Adrenal gland (tissue), 19 donors: ENCODE measurements at places on chromosomes 6 and 20. TPM values are rescaled to one million over a fixed set of nuclear protein-coding genes. Genes with fewer than 3 reads are reported as not detected.

Gene PTCRA
- not detected for total RNA-seq

Gene ARMC2
- 6.6 TPM for total RNA-seq

Gene CLIC5
- 3.1 TPM for total RNA-seq

Gene HLA-DOB
- not detected for total RNA-seq

Gene ULBP1
- total RNA-seq = not detected

Gene HRH3
- total RNA-seq = not detected

DNA sequence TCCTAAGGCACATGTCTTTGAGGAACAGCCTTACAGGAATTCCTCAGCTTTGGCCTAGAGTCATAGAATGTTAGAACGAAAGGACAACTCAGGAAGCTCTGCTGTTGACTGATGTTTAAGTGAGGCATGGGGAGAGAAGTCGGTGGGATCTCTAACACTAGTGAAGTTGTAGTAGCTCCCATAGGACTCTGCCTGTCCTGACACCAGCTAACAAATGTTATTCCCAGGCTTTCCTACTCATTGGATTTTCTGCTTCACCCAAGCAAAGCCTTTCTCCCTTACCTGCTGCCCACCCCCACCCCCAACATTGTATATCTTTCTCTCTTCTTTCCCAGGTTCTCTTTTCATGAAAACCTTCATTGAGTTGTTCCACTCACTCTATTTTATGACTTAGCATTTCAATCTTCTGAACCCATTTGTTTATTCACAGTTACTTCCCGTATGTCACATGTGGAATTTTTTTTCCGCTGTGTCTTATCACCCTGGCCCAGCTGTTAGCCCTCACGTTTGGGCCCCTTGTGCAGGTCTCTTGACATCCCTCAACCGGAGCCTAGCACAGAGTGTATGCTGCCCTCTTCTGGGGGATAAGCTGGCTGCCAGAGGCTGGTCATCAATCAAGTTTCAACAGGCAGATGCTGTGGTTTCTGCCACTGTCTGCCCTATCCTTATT, 39.2 kb upstream of the RNF8 start:
- H3K27ac ChIP-seq = no peak overlapping the region
- H3K27me3 ChIP-seq = no peaks in the 10 kb centered on the region
- H3K4me1 ChIP-seq = no peaks in the 10 kb centered on the region
- no peaks in the 10 kb centered on the region for H3K36me3 ChIP-seq

DNA sequence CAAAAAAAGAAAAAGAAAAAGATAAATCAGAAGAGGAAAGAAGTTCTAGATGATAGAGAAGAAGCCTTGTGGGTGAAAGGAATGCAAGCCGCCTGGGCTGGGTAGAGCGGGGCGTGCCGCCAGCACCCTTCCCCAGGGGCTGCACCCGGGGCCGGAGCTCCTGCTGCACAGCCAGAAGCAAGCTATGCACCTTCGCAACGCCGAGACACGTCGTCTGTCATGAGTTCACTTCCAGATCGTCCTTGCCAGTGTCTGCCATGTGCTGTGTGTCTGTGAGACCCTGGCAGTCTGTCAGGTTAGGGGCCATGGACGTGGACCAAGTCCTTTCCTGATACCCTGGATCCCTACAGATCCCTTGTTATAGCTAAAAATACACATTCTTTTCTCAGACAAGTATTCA, 25.5 kb upstream of the ADRM1 start:
- H3K4me1 ChIP-seq = no peaks in the 10 kb centered on the region
- no peaks in the 10 kb centered on the region for H3K27me3 ChIP-seq
- DNase-seq = no peak
- H3K36me3 ChIP-seq = no peaks in the 10 kb centered on the region

DNA sequence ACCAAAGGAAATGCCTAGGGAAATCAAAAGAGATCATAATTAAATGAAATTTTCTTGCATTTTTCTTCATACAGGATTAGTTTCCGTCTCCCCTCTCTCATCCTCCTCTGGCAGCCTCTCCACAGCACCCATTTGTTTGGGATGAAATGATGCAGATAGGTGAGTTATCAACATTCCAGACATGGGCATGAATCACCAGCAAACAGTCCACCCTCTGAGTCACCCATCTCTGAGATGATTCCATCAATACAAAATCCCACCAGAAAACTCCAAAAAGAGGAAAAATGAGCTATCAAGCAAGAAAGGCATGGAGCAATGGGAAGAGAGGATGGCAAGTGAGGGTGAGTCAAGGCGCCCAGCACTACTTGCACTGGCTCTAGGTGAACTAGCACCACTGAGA, 11.4 kb downstream of the MC3R start:
- no peak overlapping the region for H3K4me3 ChIP-seq
- no peaks in the 10 kb centered on the region for H3K4me1 ChIP-seq

DNA sequence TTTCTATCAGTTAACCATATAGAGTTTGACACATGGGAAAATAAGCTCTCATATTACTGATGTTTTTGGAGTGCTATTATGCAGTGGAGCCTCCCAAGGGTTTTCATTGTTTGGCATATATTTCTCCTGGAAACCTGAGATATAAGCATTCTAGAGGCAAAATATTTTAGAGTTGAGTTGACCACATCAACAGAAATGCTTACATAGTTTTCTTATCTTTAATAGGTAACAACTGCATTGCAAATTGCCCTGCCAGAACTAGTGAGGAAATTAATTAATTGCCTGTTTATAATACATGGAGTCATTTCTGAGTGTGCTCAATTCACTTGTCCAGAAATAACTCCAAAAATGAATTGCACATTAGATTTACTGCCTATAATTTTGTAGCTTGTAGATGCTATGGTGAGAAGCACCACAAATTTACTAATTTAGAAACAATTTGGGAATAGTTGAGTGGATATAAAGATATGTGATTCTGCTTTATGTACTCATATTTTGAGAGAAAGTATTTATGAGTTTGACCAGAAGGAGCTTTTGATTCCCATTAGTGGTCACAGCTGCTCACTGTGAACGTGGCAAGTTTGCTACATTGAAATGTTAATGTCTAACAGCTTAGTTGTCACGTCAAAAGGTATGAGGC, 288.7 kb downstream of the CD109 start:
- H3K27ac ChIP-seq = no peak overlapping the region
- no peaks in the 10 kb centered on the region for H3K27me3 ChIP-seq
- no peak for DNase-seq
- no peak overlapping the region for H3K4me3 ChIP-seq
- no peaks in the 10 kb centered on the region for H3K4me1 ChIP-seq

DNA sequence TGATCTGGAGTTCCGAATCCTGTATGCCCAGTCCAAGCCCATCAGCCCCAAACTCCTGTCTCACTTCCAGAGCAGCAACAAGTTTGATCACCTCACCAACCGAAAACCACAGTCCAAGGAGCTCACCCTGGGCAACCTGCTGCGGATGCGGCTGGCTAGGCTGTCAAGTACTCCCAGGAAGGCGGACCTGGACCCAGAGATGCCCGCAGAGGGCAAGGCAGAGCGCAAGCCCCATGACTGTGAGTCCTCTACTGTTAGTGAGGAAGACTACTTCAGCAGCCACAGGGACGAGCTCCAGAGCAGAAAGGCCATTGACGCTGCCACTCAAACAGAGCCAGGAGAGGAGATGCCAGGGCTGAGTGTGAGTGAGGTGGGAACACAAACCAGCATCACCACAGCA, 10.5 kb upstream of the DHX35 start:
- H3K27ac ChIP-seq = no peak overlapping the region
- H3K36me3 ChIP-seq = no peaks in the 10 kb centered on the region
- DNase-seq = no peak

GRCh38 chr20:48813446-48813747, 14.4 kb downstream of the PREX1 start:
- H3K27me3 ChIP-seq = no peaks in the 10 kb centered on the region
- no peaks in the 10 kb centered on the region for H3K36me3 ChIP-seq
- no peak overlapping the region for H3K27ac ChIP-seq
- H3K4me3 ChIP-seq = no peak overlapping the region
- no peak for DNase-seq
- H3K4me1 ChIP-seq = peaks cover 16% of the 10 kb centered on the region

GRCh38 chr20:43190332-43190953, 737 bp upstream of the PTPRT start:
- peaks cover 34% of the 10 kb centered on the region for H3K27me3 ChIP-seq
- no peak overlapping the region for H3K27ac ChIP-seq
- no peak for DNase-seq
- no peaks in the 10 kb centered on the region for H3K4me1 ChIP-seq

DNA sequence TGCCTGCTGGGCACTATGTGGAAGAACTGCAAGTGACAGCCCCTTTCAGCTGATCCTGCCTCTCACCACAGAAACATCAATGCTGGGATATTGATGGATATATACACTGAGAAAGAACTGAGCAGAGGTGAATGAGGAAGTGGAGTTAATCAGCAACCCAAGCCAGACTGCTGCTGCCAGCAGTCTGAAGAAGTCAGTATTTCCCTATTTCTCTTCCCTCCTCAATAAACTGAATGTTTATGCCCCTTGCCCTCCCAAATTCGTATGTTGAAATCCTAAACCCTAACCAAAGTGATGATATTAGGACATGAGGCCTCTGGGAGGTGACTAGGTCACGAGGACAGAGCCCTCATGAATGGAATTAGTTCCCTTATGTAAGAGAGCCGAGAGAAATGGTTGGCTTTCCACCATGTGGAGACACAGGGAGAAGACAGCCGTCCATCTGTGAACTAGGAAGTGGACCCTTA, 76.3 kb downstream of the CDK19 start:
- DNase-seq = peak; percentile 17
- no peaks in the 10 kb centered on the region for H3K27me3 ChIP-seq
- no peaks in the 10 kb centered on the region for H3K4me1 ChIP-seq
- H3K27ac ChIP-seq = no peak overlapping the region
- no peaks in the 10 kb centered on the region for H3K36me3 ChIP-seq

DNA sequence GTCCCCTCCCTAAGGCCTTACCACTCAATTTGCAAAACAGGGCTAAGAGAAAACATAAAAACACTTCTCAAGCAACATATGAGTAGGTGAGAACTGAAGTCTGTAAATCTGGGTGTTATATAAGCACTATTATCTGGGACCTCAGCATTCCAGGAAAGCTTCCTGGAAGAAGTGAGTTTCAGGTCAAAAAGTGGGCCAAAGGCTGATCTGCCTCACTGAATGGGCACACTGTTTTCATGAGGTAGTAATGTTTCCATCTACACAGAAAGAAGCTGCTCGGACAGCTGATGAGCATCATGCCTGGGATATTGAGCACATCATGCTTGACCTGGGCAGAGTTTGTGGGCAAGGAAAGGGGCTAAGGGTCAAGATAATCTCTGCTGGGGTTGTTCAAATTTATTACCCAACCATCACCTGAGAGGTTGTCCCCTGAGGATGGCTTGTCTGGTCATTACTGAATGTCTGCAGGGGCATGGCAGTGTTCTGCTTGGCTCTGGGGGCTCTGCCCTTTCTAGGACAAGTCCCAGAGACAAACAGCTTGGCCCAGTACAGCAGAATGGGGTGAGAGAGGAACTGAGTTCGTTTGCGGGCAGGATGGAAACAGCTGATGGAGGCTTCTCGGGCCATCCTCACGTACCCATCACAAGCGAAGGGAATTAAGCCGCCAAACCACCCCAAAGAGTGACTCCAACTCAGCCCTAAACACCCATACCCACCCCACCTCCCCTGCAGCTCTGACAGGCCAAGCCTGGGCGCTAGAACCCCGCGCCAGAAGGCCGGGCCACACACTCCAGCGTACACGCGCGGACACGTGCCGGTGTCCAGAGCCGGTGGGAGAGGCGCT, 1.2 kb upstream of the SYNJ2 start:
- H3K27me3 ChIP-seq = no peaks in the 10 kb centered on the region
- no peak overlapping the region for H3K27ac ChIP-seq
- DNase-seq = no peak
- H3K36me3 ChIP-seq = no peaks in the 10 kb centered on the region
- H3K4me1 ChIP-seq = peaks cover 30% of the 10 kb centered on the region

DNA sequence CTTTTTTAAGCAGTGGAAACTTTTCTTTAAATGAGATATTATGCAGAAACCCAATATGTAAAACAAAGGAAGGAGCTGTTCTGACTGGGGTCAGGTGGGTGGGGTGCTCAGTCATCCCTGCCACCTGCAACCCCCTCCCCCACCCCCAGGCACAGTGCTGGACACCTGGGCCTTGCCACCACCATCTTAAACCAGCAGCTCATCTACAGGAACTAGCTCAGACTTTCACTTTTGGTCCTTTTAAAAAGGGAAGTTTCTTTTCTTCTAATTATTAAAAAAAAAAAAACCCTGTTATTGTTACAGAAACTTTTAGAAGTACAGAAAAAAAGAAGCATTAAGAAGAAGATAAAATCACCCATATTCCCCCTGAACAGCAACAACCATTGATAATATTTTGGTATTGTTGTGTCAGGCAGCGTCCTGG, 37.1 kb downstream of the PPP1R16B start:
- peaks cover 4% of the 10 kb centered on the region for H3K4me1 ChIP-seq
- no peak overlapping the region for H3K4me3 ChIP-seq
- H3K27ac ChIP-seq = no peak overlapping the region
- no peaks in the 10 kb centered on the region for H3K36me3 ChIP-seq
- no peaks in the 10 kb centered on the region for H3K27me3 ChIP-seq

DNA sequence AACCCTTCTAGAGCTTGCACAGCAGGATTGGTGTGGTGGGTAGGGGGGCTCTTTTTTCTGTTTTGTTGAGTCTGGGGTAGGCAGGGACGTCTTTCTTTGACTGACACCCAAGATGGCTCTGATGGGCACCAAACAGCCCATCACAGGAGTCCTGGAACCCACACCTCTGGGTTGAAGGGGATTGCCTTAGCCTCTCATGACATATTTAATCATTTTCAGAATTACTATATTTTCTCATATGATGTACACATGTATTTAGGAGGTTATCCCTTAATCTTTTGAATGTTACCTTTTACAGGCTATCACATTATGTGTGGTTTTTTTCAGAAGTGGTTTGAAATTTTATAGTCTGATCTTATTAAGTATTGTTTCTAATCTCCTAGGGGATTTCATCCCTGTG, 64.6 kb downstream of the RPP40 start:
- no peak for DNase-seq
- H3K27me3 ChIP-seq = no peaks in the 10 kb centered on the region
- H3K4me1 ChIP-seq = peaks cover 14% of the 10 kb centered on the region
- no peaks in the 10 kb centered on the region for H3K36me3 ChIP-seq
- no peak overlapping the region for H3K27ac ChIP-seq

DNA sequence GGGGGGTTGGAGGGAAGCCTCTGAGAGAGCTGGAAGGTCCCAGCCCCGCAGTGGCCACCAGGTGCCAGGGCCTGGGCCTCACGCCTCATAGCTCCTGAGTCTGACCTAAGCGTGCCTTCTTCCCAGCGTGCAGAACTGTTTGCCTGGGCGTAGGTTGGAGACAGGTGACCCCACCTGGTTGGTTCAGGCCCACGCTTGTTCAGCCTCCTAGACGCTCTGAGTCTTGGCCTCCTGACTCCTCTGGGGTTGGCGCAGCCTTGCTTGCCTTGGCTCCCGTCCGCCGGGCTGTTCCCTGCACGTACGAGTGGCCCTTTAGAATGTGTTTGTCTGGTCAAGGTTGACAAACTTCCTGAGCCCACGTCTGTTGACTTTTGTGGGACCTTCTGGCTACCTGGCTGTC, 70.8 kb downstream of the EYA2 start:
- no peak overlapping the region for H3K4me3 ChIP-seq
- DNase-seq = no peak
- H3K4me1 ChIP-seq = no peaks in the 10 kb centered on the region
- H3K36me3 ChIP-seq = no peaks in the 10 kb centered on the region

DNA sequence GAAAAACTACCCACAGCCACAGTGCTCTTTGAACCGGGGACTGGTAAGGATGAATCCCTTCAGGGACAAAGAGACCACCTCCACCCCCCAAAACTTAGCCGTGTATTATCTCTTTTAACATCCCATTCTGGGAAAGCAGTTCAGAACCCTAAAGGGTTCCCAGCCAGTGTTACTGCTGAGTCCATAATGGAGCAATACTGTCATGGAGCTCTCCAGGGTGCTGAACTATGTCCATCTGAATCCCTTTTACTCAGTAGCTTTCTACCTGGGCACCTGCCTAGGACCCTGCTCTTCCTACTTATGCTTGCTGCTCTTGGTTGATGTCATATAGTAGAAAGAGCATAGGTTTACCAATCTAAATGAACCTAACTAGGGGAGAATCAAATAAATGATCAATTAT, 22.3 kb upstream of the SAYSD1 start:
- no peaks in the 10 kb centered on the region for H3K27me3 ChIP-seq
- no peaks in the 10 kb centered on the region for H3K4me1 ChIP-seq
- no peak overlapping the region for H3K4me3 ChIP-seq
- H3K36me3 ChIP-seq = no peaks in the 10 kb centered on the region
